ENCODE measurements at places on chromosomes 4 and X. TPM values are rescaled to one million over a fixed set of nuclear protein-coding genes. Genes with fewer than 3 reads are reported as not detected.

- no peak overlapping the region for H3K4me3 ChIP-seq
- H3K27ac ChIP-seq = no peak overlapping the region
- H3K36me3 ChIP-seq = peaks cover 4% of the 10 kb centered on the region
Observed at GRCh38 chr4:141768954-141769353, 132.6 kb downstream of the IL15 start.

DNA sequence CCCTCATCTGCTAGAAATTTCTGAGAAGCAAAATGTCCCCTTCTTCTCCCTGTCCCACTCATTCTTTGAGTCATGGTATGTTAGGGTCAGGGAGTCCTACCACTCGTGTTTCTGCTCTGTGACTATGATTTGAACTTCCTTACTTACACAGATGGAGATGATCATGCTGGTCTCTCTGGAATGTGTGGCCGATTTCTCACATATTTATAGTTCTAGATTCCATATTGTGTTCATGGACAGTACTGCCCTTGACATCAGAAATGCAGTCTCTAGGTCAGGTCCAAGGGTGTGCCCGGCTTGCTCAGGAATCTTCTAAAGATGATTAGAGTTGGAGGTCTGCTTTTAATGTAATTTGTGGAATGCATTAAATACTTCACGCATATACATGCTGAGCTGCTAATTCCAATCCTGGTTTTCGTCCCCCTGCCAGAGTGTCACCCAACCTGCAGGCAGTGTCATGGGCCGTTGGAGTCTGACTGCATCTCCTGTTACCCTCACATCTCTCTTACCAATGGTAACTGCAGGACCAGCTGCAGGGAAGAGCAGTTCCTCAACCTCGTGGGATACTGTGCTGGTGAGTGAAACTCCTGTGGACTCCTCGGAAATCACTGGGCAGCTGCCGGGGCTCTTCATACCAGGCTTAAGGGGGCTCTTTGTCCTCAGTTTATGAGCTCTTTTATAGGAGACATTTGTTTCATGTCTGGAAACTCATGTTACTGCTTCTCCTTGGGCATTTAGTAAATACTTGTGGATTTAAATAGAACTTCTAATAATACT lies 214.1 kb upstream of the ANXA3 start:
- H3K4me1 ChIP-seq = peaks cover 50% of the 10 kb centered on the region
- no peak overlapping the region for H3K27ac ChIP-seq
- no peaks in the 10 kb centered on the region for H3K27me3 ChIP-seq
- H3K36me3 ChIP-seq = peaks cover 28% of the 10 kb centered on the region

GRCh38 chr4:86152454-86152853 lies 207.4 kb downstream of the MAPK10 start:
- no peaks in the 10 kb centered on the region for H3K36me3 ChIP-seq
- peaks cover 2% of the 10 kb centered on the region for H3K4me1 ChIP-seq
- peak overlapping the region; percentile 23 for H3K27ac ChIP-seq
- no peaks in the 10 kb centered on the region for H3K27me3 ChIP-seq
- H3K4me3 ChIP-seq = no peak overlapping the region
- DNase-seq = no peak

DNA sequence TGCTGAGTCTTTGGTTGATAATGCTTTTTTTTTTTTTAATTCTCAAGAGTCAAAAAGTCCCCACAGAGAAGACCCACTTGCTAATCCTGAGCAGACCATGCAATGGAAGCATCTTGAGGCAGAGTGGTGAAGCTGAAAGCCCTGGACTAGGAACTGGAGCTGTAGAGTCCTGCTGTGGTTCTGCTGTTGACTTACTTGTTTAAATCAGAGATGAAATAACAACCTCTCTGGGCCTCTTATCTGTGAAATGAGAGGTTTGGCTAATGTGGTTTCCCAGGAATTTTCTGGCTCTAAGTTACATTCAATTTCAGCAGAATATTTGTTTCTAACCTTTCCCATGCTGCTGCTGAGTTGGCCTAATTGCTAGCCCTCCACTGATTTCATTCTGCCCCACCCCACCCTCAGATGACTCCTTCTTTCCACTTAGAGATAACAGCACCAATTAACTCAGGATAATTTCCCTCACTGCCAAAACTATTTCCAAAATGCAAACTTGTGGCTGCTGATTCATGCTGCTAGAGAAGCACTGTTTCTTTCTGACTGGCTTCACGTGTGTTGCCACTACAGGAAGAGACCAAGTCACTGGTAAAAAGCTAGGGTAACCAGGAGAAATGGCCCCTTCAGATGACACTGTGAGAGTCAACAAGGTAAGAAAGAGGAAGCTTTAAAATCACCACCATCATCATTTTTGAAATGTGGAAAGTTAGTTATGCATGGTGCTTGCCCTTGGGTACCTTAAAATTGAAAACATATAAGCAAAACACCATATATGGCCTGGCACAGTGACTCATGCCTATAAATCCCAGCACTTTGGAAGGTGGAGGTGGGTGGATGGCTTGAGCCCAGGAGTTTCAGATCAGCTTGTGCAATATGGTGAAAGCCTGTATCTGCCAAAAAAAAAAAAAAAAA lies 326.4 kb downstream of the DCHS2 start:
- H3K36me3 ChIP-seq = no peaks in the 10 kb centered on the region
- H3K27ac ChIP-seq = no peak overlapping the region
- no peak overlapping the region for H3K4me3 ChIP-seq
- H3K4me1 ChIP-seq = peaks cover 9% of the 10 kb centered on the region

DNA sequence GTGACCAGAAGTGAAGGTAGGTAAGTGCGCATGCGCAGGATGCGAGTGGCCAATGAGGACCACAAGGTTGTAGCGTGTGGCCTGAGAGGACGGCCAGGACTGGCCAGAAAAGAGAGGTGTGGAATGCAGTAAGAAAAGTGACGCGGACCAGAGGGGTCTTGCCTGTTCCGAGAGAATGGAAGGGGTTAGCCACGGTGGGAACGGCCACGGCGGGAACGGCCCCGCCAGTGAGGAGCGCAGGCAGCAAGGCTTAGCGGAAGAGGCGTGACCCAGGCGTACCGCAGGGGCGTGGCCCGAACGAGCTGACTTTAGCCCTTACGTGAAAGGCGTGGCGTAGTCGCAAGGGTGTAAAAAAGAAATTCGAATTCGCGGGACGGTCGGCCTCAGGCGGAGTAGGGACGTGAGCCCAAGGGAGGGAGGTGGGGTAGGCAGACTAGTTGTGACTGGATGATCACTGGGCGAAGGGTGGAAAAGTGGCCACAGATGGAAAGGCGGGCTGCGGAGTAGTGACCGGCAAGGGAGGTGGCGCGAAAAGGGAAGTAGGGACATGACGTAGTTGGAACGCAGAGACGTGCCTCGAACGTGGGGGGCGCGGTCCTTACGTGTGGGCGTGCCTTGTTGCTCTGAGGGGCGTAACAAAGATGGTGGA lies 10.4 kb upstream of the CLTRN start:
- no peaks in the 10 kb centered on the region for H3K27me3 ChIP-seq
- no peak overlapping the region for H3K27ac ChIP-seq
- no peaks in the 10 kb centered on the region for H3K36me3 ChIP-seq
- H3K4me3 ChIP-seq = no peak overlapping the region
- DNase-seq = peak; percentile 77
- peaks cover 8% of the 10 kb centered on the region for H3K4me1 ChIP-seq

GRCh38 chr4:71400810-71401209 lies 62.0 kb downstream of the SLC4A4 start:
- no peak overlapping the region for H3K4me3 ChIP-seq
- H3K27ac ChIP-seq = no peak overlapping the region
- DNase-seq = no peak
- no peaks in the 10 kb centered on the region for H3K27me3 ChIP-seq
- H3K36me3 ChIP-seq = no peaks in the 10 kb centered on the region
- H3K4me1 ChIP-seq = peaks cover 31% of the 10 kb centered on the region

GRCh38 chr4:780716-781492 lies 45.0 kb downstream of the CPLX1 start:
- peak overlapping the region; percentile 83 for H3K4me3 ChIP-seq
- no peak for DNase-seq
- H3K36me3 ChIP-seq = peaks cover 30% of the 10 kb centered on the region
- H3K27me3 ChIP-seq = peaks cover 17% of the 10 kb centered on the region

- no peak overlapping the region for H3K4me3 ChIP-seq
- peaks cover 9% of the 10 kb centered on the region for H3K36me3 ChIP-seq
- no peaks in the 10 kb centered on the region for H3K27me3 ChIP-seq
- H3K4me1 ChIP-seq = peaks cover 15% of the 10 kb centered on the region
- DNase-seq = no peak
Observed at GRCh38 chrX:28880136-28880535, 292.9 kb downstream of the IL1RAPL1 start.

- no peak overlapping the region for H3K4me3 ChIP-seq
- H3K36me3 ChIP-seq = peaks cover 8% of the 10 kb centered on the region
- no peak overlapping the region for H3K27ac ChIP-seq
- no peaks in the 10 kb centered on the region for H3K4me1 ChIP-seq
- DNase-seq = no peak
Observed at GRCh38 chrX:68049466-68049865, 383.8 kb downstream of the OPHN1 start.

DNA sequence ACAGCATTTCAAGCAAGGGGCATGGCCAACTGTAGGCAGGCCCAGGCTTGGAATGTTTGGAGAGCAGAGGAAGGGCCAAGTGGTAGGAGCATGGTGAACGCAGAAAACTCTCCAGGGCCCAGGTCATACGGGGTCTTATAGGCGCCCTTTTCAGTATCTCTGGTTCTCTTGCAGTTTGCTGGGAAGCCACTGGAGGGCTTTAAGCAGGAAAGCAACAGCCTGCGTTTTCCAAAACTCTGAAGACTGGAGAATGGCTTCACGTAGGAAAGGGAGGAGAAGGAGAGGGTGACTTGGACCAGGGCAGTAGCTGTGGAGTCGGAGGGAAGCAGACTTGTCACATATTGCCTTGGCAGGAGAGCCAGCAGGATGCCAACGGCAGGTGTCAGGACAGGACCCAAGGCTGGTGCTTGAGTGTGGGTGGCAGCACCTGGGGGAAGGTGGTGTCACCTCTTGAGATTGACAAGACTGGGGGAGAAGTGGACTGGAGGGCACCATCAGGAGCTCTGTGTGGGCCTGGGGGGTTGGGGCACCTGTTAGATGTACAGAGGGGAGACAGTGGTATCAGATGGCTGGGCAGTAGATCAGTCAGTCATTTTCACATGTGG lies 21.9 kb downstream of the TKTL1 start:
- H3K4me1 ChIP-seq = peaks cover 2% of the 10 kb centered on the region
- no peak overlapping the region for H3K27ac ChIP-seq
- H3K36me3 ChIP-seq = no peaks in the 10 kb centered on the region
- no peak for DNase-seq
- H3K27me3 ChIP-seq = peaks cover 11% of the 10 kb centered on the region
- no peak overlapping the region for H3K4me3 ChIP-seq

DNA sequence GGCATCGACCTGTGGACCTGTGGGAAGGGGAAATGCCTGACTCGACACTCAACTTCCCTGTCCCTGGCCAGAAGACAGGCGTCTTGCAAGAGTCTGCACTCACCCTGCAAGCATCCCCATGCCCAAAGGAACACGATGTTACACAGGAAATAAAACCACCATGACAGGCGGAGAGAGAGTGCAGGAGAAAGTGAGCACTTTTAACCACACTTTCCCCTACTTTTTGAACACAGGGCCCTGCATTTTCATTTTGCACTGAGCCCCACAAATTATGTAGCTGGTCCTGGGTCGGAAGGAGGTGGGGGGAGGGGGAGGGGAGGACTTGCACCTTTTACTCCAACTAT lies 13.8 kb upstream of the MAN2B2 start:
- H3K36me3 ChIP-seq = no peaks in the 10 kb centered on the region
- no peak overlapping the region for H3K4me3 ChIP-seq

- peaks cover 31% of the 10 kb centered on the region for H3K36me3 ChIP-seq
- no peaks in the 10 kb centered on the region for H3K27me3 ChIP-seq
- H3K4me3 ChIP-seq = no peak overlapping the region
- no peak overlapping the region for H3K27ac ChIP-seq
Observed at GRCh38 chrX:101450961-101451360, 34.3 kb upstream of the ARMCX4 start.

DNA sequence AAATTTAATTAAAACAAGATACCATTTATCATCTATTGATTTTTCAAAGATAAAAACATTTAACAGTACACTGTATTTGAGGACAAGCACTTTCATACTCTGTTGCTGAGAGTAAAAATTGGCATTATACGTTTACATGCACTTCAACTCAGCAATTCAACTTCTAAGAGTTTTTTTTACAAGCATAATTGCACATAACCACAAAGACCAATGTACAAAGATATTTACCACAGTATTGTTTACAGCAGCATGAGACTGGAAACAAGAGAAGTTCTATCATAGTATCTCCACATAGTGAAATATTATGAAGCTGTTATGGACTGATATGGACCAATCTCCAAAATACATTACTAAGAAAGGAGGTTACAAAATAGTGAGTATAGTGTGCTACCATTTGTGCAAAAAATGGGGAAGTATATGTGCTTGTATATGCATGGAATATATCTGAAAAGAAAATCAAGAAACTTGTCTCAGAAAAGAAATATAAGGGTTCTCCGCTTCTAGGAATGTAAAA lies 10.9 kb downstream of the GAB3 start:
- no peak overlapping the region for H3K4me3 ChIP-seq
- peaks cover 7% of the 10 kb centered on the region for H3K27me3 ChIP-seq
- peaks cover 3% of the 10 kb centered on the region for H3K4me1 ChIP-seq
- DNase-seq = no peak

GRCh38 chrX:133513123-133513522 lies 97.8 kb upstream of the GPC4 start:
- H3K27ac ChIP-seq = no peak overlapping the region
- DNase-seq = no peak
- H3K36me3 ChIP-seq = no peaks in the 10 kb centered on the region

DNA sequence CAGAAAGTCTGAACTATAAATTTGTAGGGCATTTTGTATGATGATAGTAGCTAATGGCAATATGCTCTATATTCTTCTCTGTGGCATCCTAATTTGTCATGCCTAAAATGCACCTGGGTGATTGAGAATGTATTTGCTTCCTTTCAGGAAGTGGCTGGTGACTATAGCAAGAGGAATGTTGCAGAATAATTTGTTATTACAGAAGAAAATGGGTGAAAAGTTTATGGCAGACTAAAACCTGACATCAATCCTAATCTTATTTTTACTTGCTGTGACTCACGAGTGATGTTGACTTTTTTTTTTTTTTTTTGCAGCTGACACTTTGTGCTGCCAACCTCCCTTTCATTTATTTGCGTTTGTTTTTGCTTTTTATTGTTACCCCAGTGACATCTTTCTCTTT lies 141.1 kb downstream of the MSL3 start:
- no peaks in the 10 kb centered on the region for H3K27me3 ChIP-seq
- H3K27ac ChIP-seq = no peak overlapping the region
- DNase-seq = no peak

- DNase-seq = no peak
- no peaks in the 10 kb centered on the region for H3K27me3 ChIP-seq
- H3K27ac ChIP-seq = no peak overlapping the region
- H3K4me3 ChIP-seq = no peak overlapping the region
- H3K36me3 ChIP-seq = no peaks in the 10 kb centered on the region
- H3K4me1 ChIP-seq = peaks cover 62% of the 10 kb centered on the region
Observed at GRCh38 chr4:158162631-158163030, 10.2 kb downstream of the GASK1B start.

GRCh38 chr4:169723207-169723965 lies 34.4 kb downstream of the HPF1 start:
- no peaks in the 10 kb centered on the region for H3K27me3 ChIP-seq
- H3K4me3 ChIP-seq = no peak overlapping the region
- no peaks in the 10 kb centered on the region for H3K36me3 ChIP-seq
- no peaks in the 10 kb centered on the region for H3K4me1 ChIP-seq
- H3K27ac ChIP-seq = no peak overlapping the region
- no peak for DNase-seq

PPID gene
- total RNA-seq = 21.3 TPM

PDE5A gene
- total RNA-seq = 24.2 TPM

FGD1 gene
- 39.9 TPM for total RNA-seq

FGF13 gene
- 1.1 TPM for total RNA-seq

RASSF6 gene
- 1.5 TPM for total RNA-seq

ZCCHC18 gene
- total RNA-seq = 4.7 TPM

FAM184B gene
- not detected for total RNA-seq

NLRP2B gene
- total RNA-seq = not detected

TMEM150C gene
- total RNA-seq = 4.3 TPM

GAGE1 gene
- not detected for total RNA-seq
